ENCODE measurements at places on chromosomes 12 and 14. TPM values are rescaled to one million over a fixed set of nuclear protein-coding genes. Genes with fewer than 3 reads are reported as not detected.

DNA sequence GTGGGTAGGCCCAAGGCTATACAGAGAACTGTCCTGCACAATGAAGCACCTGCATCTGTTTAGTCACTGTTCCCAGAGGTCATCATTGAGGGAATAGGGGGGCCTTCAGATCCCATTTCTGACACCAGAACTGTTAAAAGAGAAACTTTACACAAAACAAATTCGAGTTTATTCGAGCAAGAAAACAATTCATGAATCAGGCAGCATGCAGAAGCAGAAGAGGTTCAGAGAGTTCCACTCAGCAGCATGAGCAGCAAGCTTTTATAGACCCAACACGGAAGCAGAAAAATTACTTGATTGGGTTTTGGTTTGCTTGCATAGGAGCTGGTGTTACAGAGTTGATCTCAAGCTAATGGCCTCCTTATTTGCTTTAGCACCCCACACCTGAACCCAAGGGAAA lies 1.7 kb upstream of the SFSWAP start:
- DNase-seq = no peak

GRCh38 chr14:27370775-27371174 lies 772.9 kb upstream of the NOVA1 start:
- no peak for DNase-seq

Gene ACSS3
- 24.5 TPM for total RNA-seq

GRCh38 chr14:99272899-99273765 lies 1.1 kb upstream of the BCL11B start:
- no peak for DNase-seq

DNA sequence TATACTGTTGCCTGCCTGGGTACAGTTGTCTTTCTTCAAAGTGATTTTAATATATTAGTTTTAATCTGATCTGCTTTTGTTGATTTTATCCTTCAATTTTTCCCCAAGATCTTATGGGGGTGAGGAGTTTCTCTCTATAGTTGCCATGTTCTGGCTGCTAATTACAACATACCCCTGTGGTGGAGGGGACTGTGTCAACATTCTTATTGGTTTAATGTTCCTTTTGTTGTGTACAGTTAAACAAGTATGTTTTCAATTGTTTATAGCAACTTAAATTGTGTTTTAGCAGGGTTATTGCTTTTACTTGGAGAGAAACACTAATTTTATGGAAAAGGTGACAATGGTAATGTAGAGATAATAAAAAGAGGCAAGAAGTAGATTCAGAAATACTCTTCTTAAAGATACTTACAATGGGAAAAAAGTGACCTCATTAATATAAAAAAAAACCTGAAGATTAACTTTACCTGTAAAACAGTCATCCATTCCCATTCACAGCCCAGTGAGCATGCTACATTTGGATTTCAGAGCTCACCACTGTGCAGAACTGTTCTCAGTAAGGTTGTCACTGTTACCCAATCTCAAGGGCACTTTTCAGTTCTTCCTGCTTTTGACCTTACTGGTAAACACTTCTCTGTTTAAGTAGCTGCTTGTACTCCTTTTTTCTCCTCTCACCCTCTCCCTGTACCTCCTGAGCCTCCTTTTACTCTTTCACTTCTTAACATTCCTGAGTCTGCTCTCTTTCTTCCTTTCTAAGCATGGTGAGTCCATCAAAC lies 8.1 kb upstream of the LRRK2 start:
- no peak for DNase-seq

DNA sequence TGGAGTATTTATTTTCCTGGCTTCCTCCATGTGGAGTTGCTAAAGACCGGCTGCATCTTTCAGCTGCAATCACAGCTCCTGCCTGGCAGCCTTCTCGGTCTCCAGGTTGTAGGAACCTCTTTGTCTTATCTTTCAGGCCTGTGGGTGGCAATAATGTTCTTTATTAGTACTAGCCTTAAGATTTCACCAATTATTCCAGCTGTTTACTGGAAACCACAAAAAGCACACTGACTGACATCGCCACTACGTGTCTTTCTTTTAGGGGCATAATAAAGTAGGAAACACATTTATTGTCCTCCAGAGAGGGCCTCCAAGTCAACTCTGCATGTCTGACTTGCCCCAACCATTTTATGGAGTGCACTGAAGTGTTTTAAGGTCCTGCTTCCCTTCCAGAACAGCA lies 1116.5 kb upstream of the TMEM132C start:
- no peak for DNase-seq

Gene ADSS1
- total RNA-seq = 218 TPM

GRCh38 chr12:53952335-53952694 lies 2.4 kb upstream of the HOXC12 start:
- no peak for DNase-seq

DNA sequence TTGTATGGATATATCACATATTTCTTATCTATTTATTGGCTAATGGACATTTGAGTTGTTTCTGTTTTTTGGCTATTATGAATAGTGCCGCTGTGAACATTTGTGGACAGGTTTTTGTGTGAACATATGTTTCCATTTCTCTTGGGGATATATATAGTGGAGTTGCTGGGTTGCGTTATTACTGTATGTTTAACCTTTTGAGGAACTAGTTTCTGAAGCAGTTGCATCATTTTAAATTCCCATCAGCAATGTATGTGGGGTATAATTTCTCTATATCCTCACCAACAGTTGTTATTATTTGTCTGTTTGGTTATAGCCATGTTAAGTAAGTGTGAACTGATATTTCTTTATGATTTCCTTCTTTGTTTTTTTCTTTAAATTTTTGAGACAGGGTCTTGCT lies 10.7 kb downstream of the TCTN2 start:
- DNase-seq = no peak

DNA sequence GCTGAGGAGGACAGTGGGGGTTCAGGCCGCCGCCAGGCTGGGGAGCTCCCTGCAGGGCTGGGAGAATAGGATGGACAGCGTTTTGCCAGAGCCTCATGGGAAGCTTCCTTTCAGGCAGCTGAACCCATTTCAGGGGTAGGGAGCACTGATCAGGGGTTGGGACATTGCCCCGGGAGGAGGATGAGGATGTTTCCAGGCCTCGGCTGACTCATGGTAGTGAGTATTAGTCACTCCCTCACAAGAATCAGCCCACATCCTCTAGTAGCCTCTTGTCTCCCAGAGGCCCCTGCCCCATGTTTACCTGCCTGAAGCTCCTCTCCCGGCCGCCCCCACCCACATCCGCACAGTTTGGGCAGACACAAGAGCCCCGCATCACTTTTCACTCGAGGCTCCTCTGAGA lies 89.8 kb downstream of the ZFP36L1 start:
- no peak for DNase-seq

Gene FGF6
- total RNA-seq = not detected

Gene CD9
- 55.5 TPM for total RNA-seq

GRCh38 chr12:104615048-104615561 lies 158.4 kb downstream of the CHST11 start:
- DNase-seq = peak; percentile 53

Gene MMP19
- 2.2 TPM for total RNA-seq

DNA sequence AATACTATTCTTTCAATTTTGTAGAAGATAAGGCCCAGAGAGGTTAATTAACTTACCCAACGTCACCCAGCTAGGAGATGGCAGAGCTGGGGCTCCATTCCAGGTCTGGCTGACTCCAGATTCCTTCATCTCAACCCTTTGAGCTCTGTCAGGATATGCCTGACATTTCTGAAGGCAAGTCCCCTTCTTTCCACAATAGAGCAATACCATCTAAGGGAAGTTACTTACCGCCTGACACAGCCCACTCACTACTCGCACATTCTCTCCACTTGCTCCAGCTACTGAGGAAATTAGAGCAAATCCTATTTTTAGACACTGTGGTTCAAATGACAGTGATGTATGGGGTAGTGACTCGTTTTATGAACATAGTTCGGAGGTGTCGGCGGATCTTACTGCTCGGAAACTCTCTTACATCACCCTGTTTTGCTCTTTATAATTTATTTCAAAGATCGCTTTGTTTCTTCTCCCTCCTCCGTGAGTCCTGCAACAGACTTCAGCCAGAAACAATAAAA lies 2.0 kb upstream of the WSCD2 start:
- no peak for DNase-seq

DNA sequence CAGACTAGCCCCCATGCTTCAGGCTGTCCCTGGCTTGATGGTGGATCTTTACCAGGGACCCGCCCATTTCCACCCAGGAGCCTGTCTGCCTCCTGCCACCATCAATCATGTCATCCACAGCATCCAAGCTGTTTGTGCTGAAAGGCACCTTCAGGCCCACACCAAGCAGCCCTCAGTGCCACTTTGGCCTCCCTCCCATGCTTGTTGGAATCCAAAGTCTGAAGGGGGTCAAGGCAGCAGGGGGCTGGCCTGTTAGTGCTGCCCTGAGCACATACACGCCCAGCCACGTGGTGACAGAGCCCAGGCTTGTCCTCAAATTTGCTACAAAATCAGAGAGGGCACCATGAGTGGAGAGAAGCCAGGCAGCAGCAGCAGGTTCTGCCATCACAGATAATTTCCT lies 1146.8 kb downstream of the FSCB start:
- no peak for DNase-seq

DNA sequence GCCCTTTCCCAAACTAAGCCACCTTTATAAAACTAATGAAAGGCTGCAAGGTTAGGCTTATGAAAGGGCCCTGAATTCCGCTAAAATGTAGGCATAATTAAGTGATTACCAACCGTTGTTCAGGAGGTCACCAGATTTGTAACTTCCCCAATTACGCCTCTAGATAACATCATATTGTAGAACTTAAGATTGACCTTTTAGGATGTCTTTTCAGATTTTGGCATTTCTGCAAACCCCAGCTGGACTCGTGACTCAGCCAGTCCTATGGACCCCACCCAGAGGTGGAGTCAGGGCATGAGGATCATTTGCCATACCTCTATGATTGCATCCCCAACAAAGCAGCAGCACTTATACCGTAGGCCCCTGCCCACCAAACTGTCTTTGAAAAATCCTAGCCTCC lies 3.7 kb upstream of the LPCAT3 start:
- no peak for DNase-seq

GRCh38 chr14:101060171-101060601 lies 156.7 kb upstream of the RTL1 start:
- DNase-seq = no peak

Measured in left ventricle myocardium inferior (tissue), 1 donor.